ENCODE measurements at places on chromosomes 16 and 17. TPM values are rescaled to one million over a fixed set of nuclear protein-coding genes. Genes with fewer than 3 reads are reported as not detected.

- H3K27me3 ChIP-seq, result no peaks in the 10 kb centered on the region
- H3K4me1 ChIP-seq, result no peaks in the 10 kb centered on the region
- DNase-seq, result no peak
- no peak overlapping the region for H3K27ac ChIP-seq
- no peak overlapping the region for H3K4me3 ChIP-seq
Measured at GRCh38 chr16:83629836-83630235, 177.9 kb upstream of the HSBP1 start.

- H3K4me3 ChIP-seq, result no peak overlapping the region
- DNase-seq, result no peak
- H3K4me1 ChIP-seq, result no peaks in the 10 kb centered on the region
- no peaks in the 10 kb centered on the region for H3K27me3 ChIP-seq
- no peak overlapping the region for H3K27ac ChIP-seq
Measured at GRCh38 chr16:57020651-57021050, 31.3 kb downstream of the NLRC5 start.

DNA sequence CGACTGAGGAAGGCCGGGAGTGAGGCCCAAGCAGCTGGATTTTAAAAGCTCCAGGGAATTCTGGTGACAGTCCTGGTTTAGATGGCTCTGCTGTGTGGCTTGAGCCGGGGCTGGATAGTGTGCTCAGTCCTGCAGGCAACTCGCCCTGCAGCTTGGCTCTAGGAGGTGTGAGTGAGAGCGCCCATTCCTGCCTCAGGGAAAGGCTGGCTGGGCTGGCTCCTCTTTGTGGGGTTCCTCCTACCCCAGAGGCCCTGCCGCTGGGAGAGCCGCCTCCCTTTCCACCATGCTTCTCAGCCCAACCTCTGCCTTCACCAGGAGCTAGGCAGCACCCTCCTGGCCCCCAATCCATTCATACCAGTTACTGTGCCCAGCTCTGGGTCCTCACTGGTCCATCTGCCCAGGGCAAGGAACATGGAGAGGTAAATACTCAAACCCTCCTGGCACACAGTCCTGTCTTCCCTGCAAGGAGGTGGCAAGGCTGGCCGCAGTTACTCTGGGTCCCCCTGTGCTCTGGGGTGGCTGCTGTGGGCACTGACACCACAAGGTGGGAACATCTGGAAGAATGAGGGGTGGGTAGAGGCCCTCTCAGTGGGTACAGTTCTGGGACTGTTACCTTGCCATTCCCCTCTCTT, 47.1 kb downstream of the VAC14 start:
- no peak for DNase-seq
- H3K36me3 ChIP-seq, result no peaks in the 10 kb centered on the region
- peaks cover 15% of the 10 kb centered on the region for H3K4me1 ChIP-seq
- no peaks in the 10 kb centered on the region for H3K27me3 ChIP-seq
- H3K27ac ChIP-seq, result no peak overlapping the region

- no peak for DNase-seq
- H3K4me1 ChIP-seq, result no peaks in the 10 kb centered on the region
- no peaks in the 10 kb centered on the region for H3K27me3 ChIP-seq
- H3K4me3 ChIP-seq, result no peak overlapping the region
- no peaks in the 10 kb centered on the region for H3K36me3 ChIP-seq
Measured at GRCh38 chr17:43556292-43556691, 10.2 kb upstream of the ETV4 start.

DNA sequence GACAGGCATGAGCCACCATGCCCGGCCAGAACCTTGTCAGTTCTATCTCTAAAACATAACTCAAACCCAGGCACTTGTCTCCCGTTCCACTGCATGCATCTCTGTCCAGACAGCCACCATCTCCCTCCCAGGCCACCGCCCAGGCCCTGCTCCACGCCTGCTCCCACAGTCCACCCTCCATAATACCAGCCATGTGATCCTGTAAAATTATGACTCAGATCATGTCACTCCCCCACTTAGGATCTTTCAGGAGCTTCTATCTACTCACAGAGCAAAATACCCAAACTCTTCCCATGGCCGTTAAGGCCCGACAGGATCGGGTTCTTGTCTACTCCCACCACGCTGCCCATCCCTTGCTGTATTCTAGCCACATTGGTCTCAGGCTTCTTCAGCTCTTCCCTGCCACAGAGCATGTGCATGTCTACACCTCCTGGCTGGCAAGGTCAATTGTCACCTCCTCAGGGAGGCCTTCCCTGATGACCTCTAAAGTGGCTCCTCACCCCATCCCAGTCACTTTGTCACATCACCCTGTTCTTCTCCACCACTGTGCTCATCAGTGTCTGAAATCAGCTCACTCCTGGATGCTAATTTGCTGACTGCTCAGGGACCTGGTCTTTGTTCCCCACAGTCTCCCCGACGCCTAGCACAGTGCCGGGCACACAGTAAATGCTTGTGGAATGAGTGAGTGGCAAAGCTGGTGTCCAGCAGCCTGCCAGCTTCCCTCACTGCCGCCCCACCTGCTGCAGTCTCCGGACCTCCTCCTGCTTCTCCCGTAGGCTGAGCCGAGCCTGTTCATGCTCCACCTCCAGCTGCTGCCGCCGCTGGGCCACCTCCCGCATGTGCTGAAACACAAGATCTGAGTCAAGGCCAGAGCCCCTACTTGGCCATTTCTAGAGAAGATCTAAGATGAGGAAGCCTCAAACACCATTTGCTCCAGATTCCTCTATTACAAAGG, 6.7 kb downstream of the TSPOAP1 start:
- no peak overlapping the region for H3K4me3 ChIP-seq
- peaks cover 8% of the 10 kb centered on the region for H3K4me1 ChIP-seq
- no peaks in the 10 kb centered on the region for H3K27me3 ChIP-seq
- DNase-seq, result no peak
- H3K36me3 ChIP-seq, result no peaks in the 10 kb centered on the region

The CARD14 gene
- total RNA-seq, result 2.3 TPM

DNA sequence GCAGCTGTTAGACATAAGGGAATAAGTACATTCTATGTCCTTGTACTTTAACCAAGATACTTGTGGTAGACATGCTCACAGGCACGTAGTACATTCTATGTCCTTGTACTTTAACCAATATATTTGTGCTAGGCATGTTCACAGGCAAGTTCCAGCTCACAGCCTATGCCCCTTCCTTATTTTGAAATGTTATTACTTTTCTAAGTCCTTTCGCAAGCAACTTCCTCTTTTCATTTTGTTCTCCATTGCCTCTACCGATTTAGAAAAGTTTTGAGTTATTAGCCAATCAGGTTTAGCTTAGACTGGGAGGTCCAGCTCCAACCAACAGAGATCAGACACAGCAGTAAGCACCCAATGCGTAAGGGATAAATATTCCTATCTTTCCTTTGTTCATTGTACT, 60.1 kb upstream of the NUDT7 start:
- H3K4me1 ChIP-seq, result no peaks in the 10 kb centered on the region
- no peaks in the 10 kb centered on the region for H3K27me3 ChIP-seq
- no peaks in the 10 kb centered on the region for H3K36me3 ChIP-seq

- DNase-seq, result no peak
- H3K27ac ChIP-seq, result no peak overlapping the region
- no peaks in the 10 kb centered on the region for H3K27me3 ChIP-seq
- H3K36me3 ChIP-seq, result no peaks in the 10 kb centered on the region
- H3K4me3 ChIP-seq, result no peak overlapping the region
Measured at GRCh38 chr16:71353736-71354135, 4.8 kb upstream of the CALB2 start.

- H3K27ac ChIP-seq, result no peak overlapping the region
- no peak overlapping the region for H3K4me3 ChIP-seq
- DNase-seq, result no peak
- H3K4me1 ChIP-seq, result no peaks in the 10 kb centered on the region
- no peaks in the 10 kb centered on the region for H3K27me3 ChIP-seq
- H3K36me3 ChIP-seq, result no peaks in the 10 kb centered on the region
Measured at GRCh38 chr16:19292186-19292585, 6.7 kb downstream of the CLEC19A start.

The MAP3K3 gene
- 38.0 TPM for total RNA-seq

The GINS2 gene
- 0.23 TPM for total RNA-seq

GRCh38 chr16:68276223-68276622, 11.9 kb downstream of the SLC7A6 start:
- no peaks in the 10 kb centered on the region for H3K4me1 ChIP-seq
- H3K27me3 ChIP-seq, result no peaks in the 10 kb centered on the region
- no peak overlapping the region for H3K27ac ChIP-seq
- no peak for DNase-seq
- no peaks in the 10 kb centered on the region for H3K36me3 ChIP-seq

The PKMYT1 gene
- total RNA-seq, result not detected

GRCh38 chr17:20930081-20930760, 112.6 kb downstream of the USP22 start:
- no peak overlapping the region for H3K4me3 ChIP-seq
- H3K4me1 ChIP-seq, result no peaks in the 10 kb centered on the region
- DNase-seq, result no peak
- H3K27ac ChIP-seq, result no peak overlapping the region
- no peaks in the 10 kb centered on the region for H3K36me3 ChIP-seq

GRCh38 chr16:1726661-1727502, 20.9 kb downstream of the MAPK8IP3 start:
- H3K36me3 ChIP-seq, result no peaks in the 10 kb centered on the region
- peaks cover 1% of the 10 kb centered on the region for H3K4me1 ChIP-seq
- no peak overlapping the region for H3K27ac ChIP-seq
- no peak overlapping the region for H3K4me3 ChIP-seq
- H3K27me3 ChIP-seq, result no peaks in the 10 kb centered on the region

DNA sequence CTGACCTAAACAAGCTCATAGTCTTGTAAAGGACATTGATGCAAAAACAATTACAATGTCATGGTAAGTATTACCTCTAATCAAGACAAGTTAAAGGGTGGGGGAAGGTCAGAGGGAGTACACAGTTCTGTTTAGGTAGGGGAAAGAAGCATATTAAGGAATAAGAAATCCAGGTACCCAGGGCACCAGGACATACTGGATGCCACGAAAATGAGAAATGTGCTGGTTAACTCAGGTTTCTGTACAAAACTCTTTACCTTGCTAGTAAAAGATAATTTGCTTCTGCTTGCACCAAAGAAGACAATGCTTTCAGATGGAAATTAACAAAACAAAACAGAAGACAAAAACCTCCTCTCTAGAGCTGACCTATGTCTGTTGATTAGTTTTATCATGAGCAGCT, 70.7 kb upstream of the MED13 start:
- DNase-seq, result no peak
- H3K4me1 ChIP-seq, result peaks cover 3% of the 10 kb centered on the region
- H3K4me3 ChIP-seq, result no peak overlapping the region
- H3K36me3 ChIP-seq, result no peaks in the 10 kb centered on the region
- no peak overlapping the region for H3K27ac ChIP-seq
- no peaks in the 10 kb centered on the region for H3K27me3 ChIP-seq

The NTN1 gene
- 12.5 TPM for total RNA-seq

- peak; percentile 48 for DNase-seq
- H3K27ac ChIP-seq, result no peak overlapping the region
- H3K27me3 ChIP-seq, result no peaks in the 10 kb centered on the region
- H3K4me3 ChIP-seq, result no peak overlapping the region
- H3K4me1 ChIP-seq, result no peaks in the 10 kb centered on the region
- no peaks in the 10 kb centered on the region for H3K36me3 ChIP-seq
Measured at GRCh38 chr16:27795992-27796614, 246.2 kb downstream of the KATNIP start.

The PRPSAP2 gene
- total RNA-seq, result 28.8 TPM

DNA sequence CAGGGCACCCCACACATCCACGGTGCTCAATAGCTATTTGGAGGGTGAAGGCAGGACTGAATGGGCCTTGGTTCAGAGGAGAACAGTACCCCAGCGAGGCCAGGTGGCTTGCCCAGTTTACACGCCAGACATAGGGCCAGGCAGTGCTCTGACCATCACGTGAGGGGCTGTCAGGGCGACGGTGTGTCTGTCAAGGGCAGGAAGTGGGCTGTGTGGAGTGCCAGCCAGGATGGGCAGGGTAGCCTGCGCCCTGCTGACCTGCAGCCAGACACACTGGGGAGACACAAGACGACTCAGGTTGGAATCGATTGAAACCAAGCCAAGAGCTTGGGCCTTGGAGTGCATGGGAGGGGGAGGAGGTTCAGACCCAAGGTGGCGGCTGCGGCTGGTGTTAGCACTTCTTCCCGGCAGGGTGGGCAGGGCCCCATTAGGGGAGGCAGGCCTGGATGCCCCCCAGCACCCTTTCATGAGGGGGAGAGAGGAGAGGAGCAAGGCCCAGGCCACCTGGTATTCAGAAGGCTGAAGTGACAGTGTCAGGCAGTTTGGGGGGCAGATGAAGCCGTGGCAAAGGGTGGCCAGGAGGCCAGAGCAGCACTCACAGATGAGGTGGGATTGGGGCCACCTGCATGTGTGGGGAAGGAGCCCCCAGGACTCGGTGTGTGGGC, 68.2 kb downstream of the SREBF1 start:
- no peaks in the 10 kb centered on the region for H3K27me3 ChIP-seq
- no peak for DNase-seq
- H3K4me3 ChIP-seq, result no peak overlapping the region
- H3K27ac ChIP-seq, result no peak overlapping the region

GRCh38 chr16:67395105-67395457, 1.8 kb upstream of the TPPP3 start:
- no peak overlapping the region for H3K4me3 ChIP-seq
- H3K27me3 ChIP-seq, result no peaks in the 10 kb centered on the region
- no peaks in the 10 kb centered on the region for H3K36me3 ChIP-seq
- peaks cover 14% of the 10 kb centered on the region for H3K4me1 ChIP-seq
- peak; percentile 28 for DNase-seq
- no peak overlapping the region for H3K27ac ChIP-seq

The KRT39 gene
- 0.69 TPM for total RNA-seq

DNA sequence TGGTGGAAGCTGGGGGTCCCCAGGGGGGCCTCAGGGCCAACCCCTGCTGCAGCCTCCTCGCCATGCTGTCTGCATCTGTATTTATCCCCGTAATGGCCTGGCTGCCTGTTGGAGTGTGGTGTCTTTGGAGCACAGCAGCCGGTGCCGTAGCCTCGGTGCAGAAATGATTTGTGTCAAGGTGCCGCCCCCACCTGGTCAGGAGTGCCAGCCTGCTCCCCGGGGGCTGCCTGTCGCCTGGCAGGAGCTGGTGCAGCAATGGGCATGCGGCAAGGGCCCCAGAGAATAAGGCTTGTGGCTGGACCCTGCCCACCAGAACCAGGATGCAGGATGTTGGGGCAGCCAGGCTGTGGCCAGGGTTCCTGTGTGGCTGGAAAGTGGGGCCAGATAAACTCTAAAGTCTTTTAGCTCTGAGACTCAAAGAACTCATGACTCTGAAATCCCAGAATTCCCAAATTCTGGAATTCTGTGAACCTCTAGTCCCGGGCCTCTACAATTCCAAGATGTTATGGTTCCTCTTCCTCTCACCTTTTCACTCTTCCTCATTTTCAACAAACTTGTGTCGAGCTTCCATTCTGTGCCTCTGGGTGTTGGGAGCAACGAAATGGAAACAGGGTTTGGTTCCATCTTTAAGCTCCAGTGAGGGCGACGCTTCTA, 5.9 kb downstream of the CPNE2 start:
- no peak for DNase-seq
- no peaks in the 10 kb centered on the region for H3K27me3 ChIP-seq
- H3K4me3 ChIP-seq, result no peak overlapping the region
- H3K27ac ChIP-seq, result no peak overlapping the region
- H3K4me1 ChIP-seq, result no peaks in the 10 kb centered on the region

- H3K27ac ChIP-seq, result no peak overlapping the region
- no peaks in the 10 kb centered on the region for H3K4me1 ChIP-seq
- H3K36me3 ChIP-seq, result no peaks in the 10 kb centered on the region
- no peak overlapping the region for H3K4me3 ChIP-seq
- no peak for DNase-seq
Measured at GRCh38 chr17:10061111-10061845, 137.1 kb downstream of the GAS7 start.

All from ovary (tissue), 10 donors.